Stimulated activated naive CD8-positive, alpha-beta T cell treated with anti-CD3 and anti-CD28 coated beads, Interleukin-15, amount 100 ng/mL, for 72 hours (primary cell): ENCODE measurements at places on chromosomes 5 and 9.

GRCh38 chr9:68454579-68455334, 85.9 kb downstream of the TMEM252 start:
- DNase-seq: no peak

- DNase-seq: no peak
These were observed 359.0 kb downstream of the OSTF1 start for GRCh38 chr9:75447281-75447680.

- no peak for DNase-seq
These were observed 126.4 kb downstream of the SPOCK1 start for GRCh38 chr5:137372773-137373160.

DNA sequence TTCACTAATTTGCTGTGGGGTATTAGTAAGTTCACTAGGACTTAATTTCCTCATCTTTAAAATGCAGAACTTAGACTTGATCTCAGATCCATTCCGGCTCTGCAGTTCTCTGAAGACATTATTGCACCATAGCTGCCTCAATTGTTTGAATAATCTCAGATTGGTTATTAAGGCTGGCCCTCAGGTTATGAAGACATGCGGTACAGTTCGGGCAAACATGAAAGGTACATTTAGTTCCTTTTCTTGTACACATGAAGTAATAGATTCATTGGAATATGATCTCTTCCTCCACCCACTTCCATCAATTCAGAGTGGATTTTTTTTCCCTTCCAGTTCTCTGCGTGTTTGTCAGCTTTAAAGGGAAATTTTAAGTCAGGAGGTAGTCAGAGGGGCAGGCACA, 28.0 kb downstream of the ATP6V0E1 start:
- no peak for DNase-seq

GRCh38 chr5:167853421-167853820, 438.0 kb upstream of the WWC1 start:
- no peak for DNase-seq

GRCh38 chr9:6330958-6331634, 2.9 kb downstream of the TPD52L3 start:
- DNase-seq: no peak

DNA sequence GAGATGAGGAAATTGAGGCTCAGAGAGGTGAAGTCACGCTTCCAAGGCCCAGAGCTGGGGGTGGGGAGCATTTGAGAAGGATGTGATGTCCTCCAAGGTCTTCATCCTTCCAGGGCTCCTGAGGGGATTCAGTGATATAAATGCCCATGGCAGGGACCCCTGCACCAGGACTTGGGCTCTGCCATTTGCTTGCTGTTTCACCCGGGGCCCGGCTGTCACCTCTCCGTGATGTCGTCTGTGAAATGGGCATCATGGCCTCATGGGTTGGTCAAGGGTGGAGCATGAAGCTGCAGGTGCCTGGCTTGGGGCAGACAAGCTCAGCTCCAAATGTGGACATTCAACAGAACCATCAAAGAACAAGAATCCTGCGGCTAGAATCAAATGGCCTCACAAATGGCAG, 253.1 kb downstream of the PBX3 start:
- DNase-seq: no peak

DNA sequence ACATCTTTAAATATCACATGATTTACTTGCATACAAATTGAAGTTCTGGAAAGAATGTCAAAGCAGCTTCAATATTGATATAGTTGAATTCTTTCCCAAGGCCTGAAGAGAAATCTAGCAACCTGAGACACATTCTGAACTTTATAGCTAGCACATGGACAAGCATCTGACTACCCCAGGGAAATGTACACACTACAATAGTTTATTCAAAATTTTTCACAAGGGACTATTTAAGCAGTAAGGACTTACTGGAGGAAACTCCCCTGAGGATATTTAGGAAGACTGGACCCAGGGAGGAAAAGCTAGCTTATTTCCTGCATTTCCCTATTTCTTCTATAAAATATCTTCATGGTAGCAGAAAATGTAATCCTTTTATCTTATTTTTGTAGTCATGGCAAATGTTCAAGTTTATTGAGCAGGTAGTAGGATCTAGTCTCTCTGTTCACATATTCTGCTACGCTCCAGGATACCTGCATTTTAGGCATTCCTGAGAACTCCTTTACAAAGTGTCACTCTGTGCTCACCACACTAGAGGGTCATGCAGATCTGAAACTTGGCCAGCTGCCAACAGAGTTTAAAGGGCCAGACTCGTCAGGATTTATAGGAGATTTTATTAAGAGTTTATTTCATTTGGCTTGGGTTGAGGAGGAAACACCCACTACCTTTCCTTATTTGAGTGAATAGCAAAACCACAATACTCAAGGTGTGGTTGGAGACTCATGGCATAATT, 348.4 kb upstream of the FTMT start:
- no peak for DNase-seq

DNA sequence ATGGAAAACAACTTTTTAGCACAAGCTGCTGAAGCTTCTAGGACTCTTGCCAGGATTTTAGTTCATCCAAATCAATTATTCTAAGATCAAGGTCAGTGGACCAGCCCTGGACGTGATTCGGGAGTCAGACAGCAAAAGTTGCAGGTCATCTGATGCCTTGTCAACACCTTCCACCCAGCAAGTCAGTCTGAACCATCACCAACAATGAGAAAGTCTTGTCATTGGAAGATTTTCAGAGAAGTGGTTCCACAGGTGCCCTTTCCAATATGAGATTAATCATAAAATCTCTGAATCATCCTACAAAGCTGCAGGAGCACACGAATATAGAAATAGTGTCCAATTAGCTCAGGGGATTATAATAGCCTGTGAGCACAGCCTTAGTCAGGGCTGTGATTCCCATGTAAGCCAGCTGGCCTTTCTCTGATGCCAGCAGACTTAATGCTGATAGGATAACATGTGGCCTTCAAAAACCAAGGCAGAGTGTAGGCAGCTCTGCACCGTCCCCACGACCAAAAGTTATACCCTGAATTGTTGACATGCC, 445.0 kb upstream of the TRPC7 start:
- no peak for DNase-seq
